ENCODE measurements at places on chromosomes 3 and 15.

GRCh38 chr3:139129892-139130291 is 85.2 kb upstream of the PRR23C start:
- DNase-seq: no peak

DNA sequence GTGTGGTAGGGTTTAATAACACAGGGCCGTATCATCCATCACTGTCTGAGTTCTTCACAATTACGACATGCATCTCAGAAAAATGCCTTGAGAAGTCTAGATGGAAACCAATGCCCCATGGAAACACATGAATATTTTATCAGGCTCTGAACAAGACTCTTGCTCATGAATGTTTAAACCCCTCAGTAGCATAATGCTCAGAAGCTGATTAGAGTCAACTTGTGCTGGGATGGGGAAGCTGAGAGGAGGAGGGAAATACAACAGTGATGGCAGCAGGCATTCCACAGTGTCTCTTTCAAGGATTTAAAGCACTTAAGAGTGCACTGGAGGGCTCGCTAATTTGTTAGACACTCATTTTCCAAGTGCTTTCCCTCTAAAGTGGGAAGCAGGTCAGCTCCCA is 3.8 kb downstream of the GPR156 start:
- no peak for DNase-seq

DNA sequence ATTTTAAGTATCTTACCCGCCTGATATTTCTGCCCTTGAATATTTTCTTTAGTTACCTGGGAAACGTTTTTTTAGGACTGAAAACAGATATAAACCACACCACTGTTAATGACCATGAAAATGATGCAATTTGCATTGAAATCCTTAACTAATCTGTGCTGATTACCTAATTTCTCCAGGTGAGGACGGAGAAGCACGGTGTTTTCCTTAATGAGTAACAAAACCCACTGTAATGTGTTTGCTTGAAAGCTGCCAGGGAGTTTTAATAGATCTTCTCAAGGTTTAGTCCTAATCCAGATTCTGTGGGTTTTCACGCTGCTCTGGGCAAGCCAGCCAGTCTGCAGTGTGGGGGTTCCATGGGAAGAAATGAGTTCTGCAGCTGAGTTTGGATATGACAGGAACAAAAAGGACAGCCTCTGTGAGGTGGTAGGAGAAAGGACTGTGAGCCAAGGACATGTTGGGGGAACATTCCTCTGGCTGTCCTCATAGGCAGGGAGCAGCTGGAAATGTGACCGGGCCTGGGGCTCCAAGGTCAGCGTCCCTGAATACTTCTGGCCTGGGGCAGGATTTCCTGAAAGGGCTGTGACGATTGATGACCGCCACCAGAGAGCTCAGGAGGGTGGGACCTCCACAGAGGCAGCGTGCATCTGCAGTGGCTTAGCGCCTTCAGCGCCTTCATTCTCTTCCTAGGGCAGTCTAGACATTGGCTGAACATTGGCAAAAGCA is 18.6 kb downstream of the THSD4 start:
- no peak for DNase-seq

- DNase-seq: no peak
Observed at GRCh38 chr15:88814393-88814792, 11.2 kb downstream of the ACAN start.

GRCh38 chr3:187213616-187214015 is 16.3 kb downstream of the RTP1 start:
- DNase-seq: no peak

DNA sequence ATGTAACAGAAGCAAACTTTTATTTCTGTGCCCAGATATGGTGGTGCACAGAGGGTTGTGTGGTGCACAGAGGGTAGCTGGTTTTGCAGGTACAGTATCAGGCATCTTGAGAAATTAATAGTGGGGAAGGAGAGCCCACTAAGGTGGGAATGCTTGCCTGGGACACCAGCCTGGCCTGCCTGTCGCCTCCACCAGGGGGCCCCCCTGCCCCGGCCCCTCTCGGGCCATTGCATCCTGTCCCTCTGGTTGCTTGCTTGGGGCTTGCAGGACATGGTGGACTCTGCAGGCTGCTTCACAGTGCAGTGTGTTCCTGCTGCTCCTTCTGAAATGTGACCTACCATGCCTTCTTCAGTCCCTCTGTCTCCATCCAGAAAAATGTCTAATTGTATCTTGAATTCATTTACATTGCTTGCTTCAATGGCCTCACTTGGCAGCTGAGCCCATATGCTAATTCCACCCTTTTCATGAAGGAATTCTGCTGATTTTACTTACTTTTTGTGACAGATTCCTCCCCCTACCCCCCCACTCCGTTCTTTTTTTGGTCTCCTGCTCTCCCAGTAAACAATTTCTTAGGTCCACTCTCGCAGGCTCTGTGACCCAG is 73.6 kb downstream of the EEFSEC start:
- peak; percentile 24 for DNase-seq

All from fibroblast of skin of abdomen (primary cell).